ENCODE measurements at places on chromosomes 2 and 18.

GRCh38 chr2:4445821-4446220, 742.4 kb downstream of the DCDC2C start:
- DNase-seq, result no peak

- DNase-seq, result peak; percentile 7
These were observed 54.8 kb upstream of the KLHL29 start for GRCh38 chr2:23330214-23330613.

GRCh38 chr2:63875559-63876245, 34.0 kb downstream of the UGP2 start:
- no peak for DNase-seq

DNA sequence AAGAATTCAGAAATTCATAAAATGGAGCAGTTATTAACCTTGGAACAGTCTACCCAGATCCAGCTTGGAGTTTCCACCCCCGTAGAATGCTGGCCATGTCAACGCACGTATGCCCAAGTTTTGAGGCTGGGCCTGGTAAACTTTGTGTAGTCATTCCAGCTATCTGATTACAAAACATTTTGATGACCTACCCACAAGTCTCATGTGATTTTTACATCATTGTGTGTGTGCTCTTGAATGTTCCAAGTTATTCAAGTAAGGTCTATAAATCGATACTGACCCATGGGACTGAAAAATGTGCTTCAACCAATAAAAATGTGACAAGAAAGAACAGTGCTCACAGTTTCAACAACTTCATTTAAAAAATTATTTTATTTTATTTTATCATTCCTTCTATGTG, 32.5 kb upstream of the ICOS start:
- DNase-seq, result no peak

GRCh38 chr2:21008790-21009661, 34.8 kb downstream of the APOB start:
- DNase-seq, result no peak

- DNase-seq, result no peak
These were observed 291.3 kb downstream of the BCL11A start for GRCh38 chr2:60262178-60262577.

DNA sequence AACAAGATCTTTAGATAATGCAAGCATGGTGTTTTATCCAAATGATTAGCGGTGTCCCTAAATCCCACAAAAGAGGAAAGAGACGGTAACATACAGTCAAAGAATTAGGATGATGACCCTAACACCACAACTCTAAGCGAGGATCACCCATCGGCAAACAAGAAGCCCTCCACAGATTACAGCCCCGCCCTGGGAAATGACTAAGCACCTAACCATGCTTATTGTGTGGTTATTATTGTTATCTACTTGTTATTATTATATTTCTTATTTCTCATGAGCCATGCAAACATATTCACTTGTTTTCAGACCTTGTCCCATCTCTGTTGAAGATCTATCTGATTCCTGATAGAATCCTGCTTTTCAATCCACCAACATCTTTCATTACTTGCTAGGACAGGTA, 651.3 kb downstream of the NYAP2 start:
- no peak for DNase-seq

DNA sequence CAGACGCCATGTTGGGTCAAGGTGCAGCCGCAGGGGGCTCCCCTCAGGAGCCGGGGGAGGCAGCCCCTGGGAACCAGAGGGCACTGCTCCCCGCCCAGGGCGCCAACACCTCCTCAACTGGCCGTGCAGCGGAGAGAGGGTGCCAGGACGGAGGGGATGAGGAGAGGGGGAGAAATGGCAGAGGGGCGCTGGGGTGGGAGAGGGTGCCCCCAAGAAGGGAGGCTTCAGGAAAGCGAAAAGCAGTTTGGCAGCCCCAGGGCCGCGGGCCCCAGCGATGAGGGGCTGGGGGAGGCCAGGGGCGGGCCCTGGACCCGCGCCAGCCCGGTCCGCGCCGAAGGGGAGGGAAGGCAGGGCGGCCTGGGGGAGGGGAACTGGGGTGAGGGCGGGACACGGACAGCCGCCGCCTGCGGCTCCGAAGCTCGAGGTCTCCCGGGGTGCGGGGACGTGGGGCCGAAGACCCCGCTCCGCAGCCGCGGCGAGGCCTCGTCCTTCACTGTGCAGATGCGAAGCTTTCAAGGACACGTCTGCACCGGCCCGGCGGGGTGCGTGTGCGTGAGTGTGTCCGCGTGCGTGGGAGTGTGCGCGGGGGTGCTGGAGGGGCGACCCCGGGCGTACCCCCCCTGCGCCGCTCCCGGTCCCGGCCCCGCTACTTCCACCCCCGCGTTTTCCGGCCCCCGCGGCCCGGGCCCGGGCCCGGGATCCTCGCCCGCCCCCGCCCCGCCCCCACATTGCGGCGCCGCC, 1.4 kb downstream of the DNMT3A start:
- no peak for DNase-seq

- no peak for DNase-seq
These were observed 3.7 kb upstream of the SPEG start for GRCh38 chr2:219430633-219431615.

- peak; percentile 15 for DNase-seq
These were observed 65.4 kb upstream of the HNRNPA3 start for GRCh38 chr2:177147093-177147694.

GRCh38 chr2:229133155-229133772, 137.8 kb downstream of the PID1 start:
- DNase-seq, result peak; percentile 16

GRCh38 chr2:5144159-5144558, 548.0 kb upstream of the SOX11 start:
- DNase-seq, result no peak

DNA sequence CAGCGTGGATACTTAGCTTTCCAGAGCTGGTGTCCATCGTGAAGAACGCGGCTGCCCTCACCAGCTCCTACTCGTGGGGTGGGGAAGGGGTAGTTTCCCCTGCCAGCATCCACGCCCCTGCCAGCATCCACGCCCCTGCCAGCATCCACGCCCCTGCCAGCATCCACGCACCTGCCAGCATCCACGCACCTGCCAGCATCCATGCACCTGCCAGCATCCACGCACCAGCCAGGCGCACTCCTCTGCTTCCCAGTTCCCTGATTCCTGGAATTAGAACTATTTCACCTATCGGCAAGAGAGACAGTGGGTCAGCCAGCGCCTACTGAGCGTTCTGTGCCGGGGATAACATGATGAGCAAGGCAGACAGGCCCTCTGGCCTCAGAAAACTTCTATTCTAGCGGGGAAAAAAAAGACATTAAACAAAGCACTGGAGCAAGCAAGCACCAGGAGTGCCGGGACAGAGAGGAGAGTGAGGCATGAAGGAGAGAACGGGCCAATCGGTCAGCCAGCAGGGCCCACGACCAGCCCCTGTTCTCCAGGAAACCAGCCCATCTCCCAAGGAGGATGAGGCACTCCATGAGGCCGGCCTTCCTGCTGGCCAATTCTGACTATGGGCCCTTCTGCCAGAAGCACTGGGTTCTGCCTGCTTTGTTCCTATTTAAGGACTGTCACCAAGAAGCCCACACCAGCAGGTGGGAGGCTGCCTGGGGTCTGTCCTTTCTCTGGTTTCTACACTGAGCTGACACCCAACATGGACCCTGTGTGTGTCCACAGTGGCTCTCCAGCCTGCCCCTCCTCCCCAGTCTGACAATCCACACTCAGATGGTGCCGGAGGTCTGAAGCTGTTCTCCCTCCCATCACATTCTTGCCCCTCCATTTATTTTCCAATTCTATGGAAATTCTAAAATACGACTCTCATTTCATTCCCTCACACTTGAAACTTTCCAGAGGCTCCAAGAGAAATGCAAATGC, 78.4 kb upstream of the SALL3 start:
- no peak for DNase-seq

- no peak for DNase-seq
These were observed 63.9 kb downstream of the KLHL29 start for GRCh38 chr2:23448906-23449305.
